ENCODE measurements at places on chromosomes 2 and 18. TPM values are rescaled to one million over a fixed set of nuclear protein-coding genes. Genes with fewer than 3 reads are reported as not detected.

The KIAA2012 gene
- not detected for polyA plus RNA-seq

The RAD51AP2 gene
- polyA plus RNA-seq = not detected

The PRKAG3 gene
- not detected for polyA plus RNA-seq

The ZFP36L2 gene
- polyA plus RNA-seq = 249 TPM

The CACNB4 gene
- 0.43 TPM for polyA plus RNA-seq

The FAHD2B gene
- 13.6 TPM for polyA plus RNA-seq

The AFF3 gene
- polyA plus RNA-seq = 85.9 TPM

The ADAM23 gene
- polyA plus RNA-seq = not detected

The MARCHF4 gene
- polyA plus RNA-seq = not detected

The TMEM37 gene
- not detected for polyA plus RNA-seq

The CCBE1 gene
- not detected for polyA plus RNA-seq

The RUFY4 gene
- 0.25 TPM for polyA plus RNA-seq

The TRIM43 gene
- not detected for polyA plus RNA-seq

The EML4 gene
- 78.3 TPM for polyA plus RNA-seq

The RFX8 gene
- not detected for polyA plus RNA-seq

The BOK gene
- polyA plus RNA-seq = 0.08 TPM

The OXER1 gene
- 0.63 TPM for polyA plus RNA-seq

The SERPINB11 gene
- not detected for polyA plus RNA-seq

The UGT1A10 gene
- not detected for polyA plus RNA-seq

The UGT1A4 gene
- not detected for polyA plus RNA-seq

The DLX2 gene
- polyA plus RNA-seq = not detected

The DES gene
- not detected for polyA plus RNA-seq

The ANO7 gene
- not detected for polyA plus RNA-seq

The NT5C1B gene
- polyA plus RNA-seq = 0.55 TPM

The ZAP70 gene
- polyA plus RNA-seq = 4.6 TPM

The NYAP2 gene
- not detected for polyA plus RNA-seq

The PAIP2B gene
- polyA plus RNA-seq = 3.1 TPM

The LIMS2 gene
- polyA plus RNA-seq = 35.1 TPM

The CPLX4 gene
- polyA plus RNA-seq = not detected

The SULT1C4 gene
- polyA plus RNA-seq = not detected

The CLIP4 gene
- 13.3 TPM for polyA plus RNA-seq

The TNFAIP6 gene
- not detected for polyA plus RNA-seq

The RAX gene
- not detected for polyA plus RNA-seq

The WDR43 gene
- 38.0 TPM for polyA plus RNA-seq

The GATA6 gene
- not detected for polyA plus RNA-seq

The ERFE gene
- polyA plus RNA-seq = not detected

Measured in IgD-negative memory B cell (primary cell).